MCF 10A (cell line): ENCODE measurements at places on chromosomes 7 and 10. TPM values are rescaled to one million over a fixed set of nuclear protein-coding genes. Genes with fewer than 3 reads are reported as not detected.

GRCh38 chr7:32206987-32207386 is 136.8 kb upstream of the PDE1C start:
- peak; percentile 5 for DNase-seq

GRCh38 chr7:26360650-26361049 is 69.0 kb downstream of the SNX10 start:
- no peak for DNase-seq

DNA sequence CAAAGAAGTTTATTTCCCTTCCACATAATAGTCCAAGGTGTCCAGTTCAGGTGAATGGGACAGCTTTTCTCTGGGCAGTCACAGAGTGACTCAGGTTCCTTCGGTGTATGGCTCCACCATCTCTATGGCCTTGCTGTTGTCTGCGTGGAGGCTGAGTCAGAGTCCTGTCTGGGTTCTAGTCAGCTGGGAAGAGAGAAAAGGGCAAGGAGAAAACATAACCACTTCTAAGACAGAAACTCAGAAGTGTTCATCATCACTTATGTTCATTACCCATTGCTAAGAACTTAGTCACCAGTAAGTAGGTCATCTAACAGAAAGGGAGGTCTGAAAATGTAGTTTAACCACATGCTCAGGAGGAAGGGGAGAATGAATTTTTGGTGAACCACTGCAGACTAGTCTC is 32.4 kb upstream of the CCDC7 start:
- DNase-seq: peak; percentile 32

AZGP1 gene
- 0.58 and 0.59 TPM in 2 replicates for total RNA-seq

DNA sequence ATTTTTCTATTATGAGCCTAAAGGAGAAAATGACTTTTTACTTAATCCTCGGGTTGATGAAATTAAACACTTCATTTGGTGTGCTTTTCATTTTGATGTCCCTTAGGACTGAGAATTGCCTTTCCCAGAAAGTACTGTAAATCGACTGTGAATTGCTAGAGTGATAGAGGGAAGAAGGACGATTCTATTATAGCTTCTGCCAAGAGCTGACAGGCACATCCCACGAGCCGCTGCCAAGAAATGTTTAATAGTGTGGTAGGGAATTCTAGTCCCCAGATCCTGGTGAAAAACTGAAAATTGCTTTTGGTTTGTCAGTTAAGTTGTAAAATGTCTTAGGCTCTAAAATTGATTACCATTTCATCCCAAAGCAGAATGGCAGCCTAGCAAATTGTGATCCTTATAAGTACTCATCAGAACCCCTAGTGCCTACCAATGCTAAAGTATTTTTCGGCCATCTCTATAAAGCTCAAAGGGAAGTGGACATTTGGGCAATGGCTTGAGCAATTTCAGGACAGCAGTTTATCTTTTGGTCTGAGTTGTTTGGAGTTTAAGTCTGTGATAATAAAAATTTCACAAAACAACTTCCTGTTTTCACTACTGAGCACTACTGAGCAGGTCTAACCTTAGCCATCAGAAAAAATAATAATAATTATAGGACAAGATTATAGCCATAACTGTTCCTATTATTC is 44.6 kb upstream of the HYCC1 start:
- DNase-seq: no peak

GPR37 gene
- 1.9 TPM in 2 replicates for total RNA-seq
